Activated CD8-positive, alpha-beta memory T cell treated with anti-CD3 and anti-CD28 coated beads for 1 hour (primary cell): ENCODE measurements at places on chromosomes 5 and 9.

- no peak for DNase-seq
Observed at GRCh38 chr5:27020973-27021372, 17.4 kb downstream of the CDH9 start.

GRCh38 chr5:67453111-67453905, 256.7 kb upstream of the CD180 start:
- no peak for DNase-seq

DNA sequence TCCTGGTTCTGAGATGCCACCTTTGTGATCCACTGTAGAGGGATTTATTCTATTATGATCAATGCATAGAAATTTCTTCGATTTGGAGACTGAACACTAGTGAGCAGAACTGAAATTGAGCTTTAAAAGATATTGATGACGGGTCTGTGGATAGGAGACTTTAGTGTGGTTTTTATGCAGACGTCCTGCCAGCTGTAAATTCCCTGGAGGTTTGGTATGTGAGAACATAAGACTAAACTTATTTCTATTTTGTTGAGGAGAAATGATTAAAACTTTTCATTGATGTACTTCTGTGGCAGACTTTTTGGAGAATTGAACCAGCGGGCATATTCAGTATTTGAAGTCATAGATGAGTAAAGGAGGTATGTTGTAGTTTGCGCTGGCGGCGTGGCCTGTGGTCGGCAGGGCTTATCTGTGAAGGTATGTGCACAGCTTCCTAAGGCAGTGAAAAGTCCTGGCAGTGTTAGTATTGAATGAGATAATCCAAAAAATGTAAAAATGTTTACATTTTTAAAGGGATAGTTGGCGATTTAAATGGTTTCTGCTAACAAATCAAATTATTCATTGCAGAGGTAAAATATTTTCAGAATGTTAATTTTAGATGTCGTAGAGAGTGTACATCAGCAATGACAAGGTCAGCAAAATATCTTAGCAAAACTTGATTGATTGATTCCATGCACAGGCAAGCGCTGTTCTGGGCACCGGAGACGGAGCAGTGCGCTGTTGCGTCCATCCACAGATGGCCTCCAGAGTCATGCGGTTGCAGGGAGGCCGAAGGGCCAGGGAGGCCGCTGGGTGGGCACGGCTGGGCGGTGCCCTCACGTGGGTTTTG, 20.4 kb downstream of the TENT4A start:
- no peak for DNase-seq

DNA sequence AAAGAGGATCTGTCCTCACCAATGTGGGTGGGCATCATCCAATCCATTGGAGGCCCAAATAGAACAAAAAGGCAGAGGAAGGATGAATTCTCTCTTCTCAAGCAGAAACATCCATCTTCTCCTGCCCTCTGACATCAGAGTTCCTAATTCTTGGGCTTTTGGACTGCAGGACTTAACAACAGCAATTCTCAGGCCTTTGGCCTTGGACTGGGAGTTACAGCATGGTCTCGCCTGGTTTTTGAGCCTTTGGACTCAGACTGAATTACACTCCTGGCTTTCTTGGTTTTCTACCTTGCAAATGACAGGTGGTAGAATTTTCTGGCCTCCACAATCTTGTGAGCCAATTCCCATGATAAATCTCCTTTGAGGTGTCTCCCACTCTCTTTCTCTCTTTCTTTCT, 60.5 kb upstream of the CD180 start:
- no peak for DNase-seq

GRCh38 chr9:4983601-4984165, 1.4 kb upstream of the JAK2 start:
- no peak for DNase-seq

- no peak for DNase-seq
Observed at GRCh38 chr5:174549254-174549653, 175.1 kb upstream of the MSX2 start.

DNA sequence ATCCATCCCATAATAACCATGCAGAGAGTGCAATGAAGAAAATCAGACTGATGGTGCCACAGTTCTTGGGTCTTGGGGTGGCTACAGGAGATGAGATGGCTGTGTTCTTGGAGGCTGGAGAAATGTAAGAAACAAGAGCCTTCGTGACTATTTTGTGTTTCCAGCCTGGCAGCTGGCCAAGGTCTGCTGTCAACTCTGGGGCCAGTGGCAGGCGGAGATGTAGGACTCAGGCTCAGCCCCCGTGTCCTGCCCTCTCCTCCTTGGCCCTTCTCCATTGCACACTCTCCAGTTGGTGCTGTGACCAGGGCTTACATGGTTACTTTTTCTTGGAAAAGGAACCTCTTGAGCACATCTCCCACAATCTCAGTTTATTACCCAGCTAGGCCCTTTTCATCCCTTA, 235.4 kb downstream of the DMRT2 start:
- DNase-seq, result no peak
